Upper lobe of left lung (tissue), 6 donors: ENCODE measurements at places on chromosomes 2 and 18. TPM values are rescaled to one million over a fixed set of nuclear protein-coding genes. Genes with fewer than 3 reads are reported as not detected.
A peak's percentile ranks its signal among the peaks of the same experiment; 100 is the strongest.

- H3K4me3 ChIP-seq: no peak overlapping the region
- no peaks in the 10 kb centered on the region for H3K4me1 ChIP-seq
- H3K27ac ChIP-seq: no peak overlapping the region
- H3K36me3 ChIP-seq: peaks cover 28% of the 10 kb centered on the region
Observed at GRCh38 chr2:99188357-99188756, 7.4 kb downstream of the MRPL30 start.

GRCh38 chr2:65974067-65974723 is 460.7 kb upstream of the MEIS1 start:
- no peaks in the 10 kb centered on the region for H3K4me1 ChIP-seq
- DNase-seq: no peak
- H3K27ac ChIP-seq: no peak overlapping the region
- H3K4me3 ChIP-seq: no peak overlapping the region
- no peaks in the 10 kb centered on the region for H3K36me3 ChIP-seq

- no peaks in the 10 kb centered on the region for H3K27me3 ChIP-seq
- H3K27ac ChIP-seq: no peak overlapping the region
- DNase-seq: no peak
- no peak overlapping the region for H3K4me3 ChIP-seq
- no peaks in the 10 kb centered on the region for H3K4me1 ChIP-seq
Observed at GRCh38 chr2:162196638-162197037, 44.6 kb upstream of the GCG start.

- no peaks in the 10 kb centered on the region for H3K36me3 ChIP-seq
- no peak overlapping the region for H3K27ac ChIP-seq
- H3K27me3 ChIP-seq: no peaks in the 10 kb centered on the region
- no peak overlapping the region for H3K4me3 ChIP-seq
Observed at GRCh38 chr18:41917181-41917580, 37.9 kb upstream of the PIK3C3 start.

- peaks cover 20% of the 10 kb centered on the region for H3K4me1 ChIP-seq
- peak; percentile 80 for DNase-seq
- peaks cover 5% of the 10 kb centered on the region for H3K36me3 ChIP-seq
- H3K27me3 ChIP-seq: no peaks in the 10 kb centered on the region
- H3K27ac ChIP-seq: no peak overlapping the region
- no peak overlapping the region for H3K4me3 ChIP-seq
Observed at GRCh38 chr2:1628893-1629292, 115.4 kb downstream of the PXDN start.

DNA sequence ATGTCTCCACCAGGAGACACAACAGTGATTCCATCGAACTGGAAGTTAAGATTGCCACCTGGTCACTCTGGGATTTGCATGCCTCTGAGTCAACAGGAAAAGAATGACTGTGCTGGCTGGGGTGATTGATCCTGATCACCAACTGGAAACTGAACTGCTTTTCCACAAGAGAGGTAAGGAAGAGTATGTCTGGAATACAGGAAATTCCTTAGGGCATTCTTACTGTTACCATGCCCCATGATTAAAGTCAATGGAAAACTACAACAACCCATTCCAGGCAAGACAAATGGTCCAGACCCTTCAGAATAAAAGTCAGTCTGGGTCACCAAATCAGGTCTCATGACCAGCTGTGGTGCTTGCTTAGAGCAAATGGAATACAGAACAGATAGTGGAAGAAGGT is 12.0 kb upstream of the DDX1 start:
- H3K4me3 ChIP-seq: no peak overlapping the region
- H3K4me1 ChIP-seq: no peaks in the 10 kb centered on the region
- DNase-seq: no peak
- H3K27ac ChIP-seq: no peak overlapping the region

The STARD6 gene
- not detected for total RNA-seq

GRCh38 chr2:225337183-225337582 is 62.3 kb upstream of the NYAP2 start:
- no peak overlapping the region for H3K27ac ChIP-seq
- no peaks in the 10 kb centered on the region for H3K27me3 ChIP-seq
- no peaks in the 10 kb centered on the region for H3K4me1 ChIP-seq
- no peaks in the 10 kb centered on the region for H3K36me3 ChIP-seq

- H3K4me1 ChIP-seq: no peaks in the 10 kb centered on the region
- H3K36me3 ChIP-seq: no peaks in the 10 kb centered on the region
- H3K27me3 ChIP-seq: no peaks in the 10 kb centered on the region
- DNase-seq: no peak
Observed at GRCh38 chr18:13302040-13302439, 83.5 kb downstream of the LDLRAD4 start.

- H3K4me3 ChIP-seq: no peak overlapping the region
- H3K4me1 ChIP-seq: peaks cover under 1% of the 10 kb centered on the region
- H3K27ac ChIP-seq: no peak overlapping the region
- H3K27me3 ChIP-seq: no peaks in the 10 kb centered on the region
- DNase-seq: peak; percentile 78
Observed at GRCh38 chr2:241073166-241074064, 28.7 kb downstream of the MTERF4 start.
